T-helper 9 cell (primary cell): ENCODE measurements at places on chromosomes 12 and 14.

- no peak for DNase-seq
These were observed 114.0 kb downstream of the ETNK1 start for GRCh38 chr12:22738945-22739344.

DNA sequence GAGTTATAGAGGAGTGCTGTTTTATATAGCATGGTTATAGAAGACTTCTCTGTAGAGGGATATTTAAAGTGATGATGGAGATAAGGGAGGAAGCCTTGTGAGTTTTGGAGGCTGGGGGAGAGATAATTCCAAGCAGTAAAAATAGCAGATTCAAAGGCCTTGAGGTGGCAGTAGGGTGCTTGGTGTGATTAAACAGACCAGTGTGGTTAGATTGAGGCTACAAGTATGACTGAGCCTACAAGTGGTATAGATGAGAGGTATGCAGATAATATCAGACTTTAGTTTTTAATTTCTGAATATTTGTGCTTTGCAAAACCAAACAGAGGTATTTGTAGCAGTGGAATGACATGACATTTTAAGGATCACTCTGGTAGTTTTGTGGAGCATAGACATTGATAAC lies 20.3 kb downstream of the FANCM start:
- DNase-seq: no peak

GRCh38 chr12:48601013-48601756 lies 31.3 kb upstream of the LALBA start:
- no peak for DNase-seq

GRCh38 chr12:79848339-79848738 lies 86.6 kb downstream of the PPP1R12A start:
- no peak for DNase-seq

DNA sequence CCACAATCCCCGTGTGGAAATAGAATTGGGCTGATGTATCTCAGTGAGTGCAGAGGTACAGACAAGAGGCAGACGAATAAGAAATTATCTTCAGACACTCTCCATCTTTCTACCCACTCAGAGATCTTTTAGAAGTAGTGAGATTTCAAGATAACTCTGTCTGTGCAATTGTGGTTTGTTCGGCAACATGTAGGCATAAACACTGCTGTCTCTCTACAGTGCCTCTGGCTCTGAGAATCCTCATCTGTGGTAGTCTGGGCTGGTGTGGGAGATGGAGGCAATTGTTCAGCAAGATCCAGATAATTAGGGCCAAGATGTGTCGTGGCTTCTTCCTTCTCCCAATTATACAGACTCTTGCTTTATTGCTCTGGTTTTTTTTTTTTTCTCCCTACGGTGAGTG lies 3.1 kb downstream of the HOXC13 start:
- no peak for DNase-seq

GRCh38 chr12:128353301-128353700 lies 86.3 kb downstream of the TMEM132C start:
- DNase-seq: no peak

- DNase-seq: no peak
These were observed 42.1 kb upstream of the CNTN1 start for GRCh38 chr12:40650038-40650704.

DNA sequence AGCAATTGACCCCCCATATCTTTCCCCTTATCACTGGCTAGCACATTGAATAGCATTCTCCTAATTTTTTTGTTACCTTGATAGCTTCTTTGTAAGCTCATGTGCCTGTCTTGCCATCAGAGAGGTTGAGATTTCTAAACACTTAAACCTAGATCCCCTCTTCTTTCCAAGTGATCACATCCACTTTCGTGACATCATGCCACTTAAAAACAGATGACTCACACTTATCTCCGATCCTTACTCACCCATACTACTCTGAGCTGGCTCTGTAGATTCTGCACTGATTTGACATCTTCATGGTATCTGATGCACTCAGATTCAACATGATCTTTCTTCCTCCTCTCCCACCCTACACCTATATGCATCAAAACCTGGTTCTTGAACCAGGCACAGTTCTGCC lies 10.5 kb downstream of the GPR137C start:
- DNase-seq: no peak

GRCh38 chr14:64541261-64541971 lies 875 bp downstream of the HSPA2 start:
- DNase-seq: peak; percentile 3
